Muscle of back (tissue), 13 donors: ENCODE measurements at places on chromosomes 12 and 14. TPM values are rescaled to one million over a fixed set of nuclear protein-coding genes. Genes with fewer than 3 reads are reported as not detected.

COX6A1 gene
- polyA plus RNA-seq, result 116 TPM

RAD52 gene
- 20.3 TPM for polyA plus RNA-seq

TCL1B gene
- 0.11 TPM for polyA plus RNA-seq

RASAL1 gene
- not detected for polyA plus RNA-seq

LMNTD1 gene
- polyA plus RNA-seq, result not detected

APOF gene
- not detected for polyA plus RNA-seq

TC2N gene
- polyA plus RNA-seq, result 5.5 TPM

POLE2 gene
- polyA plus RNA-seq, result 7.2 TPM
